Muscle of leg (tissue), 16 donors: ENCODE measurements at places on chromosomes 11 and 22. TPM values are rescaled to one million over a fixed set of nuclear protein-coding genes. Genes with fewer than 3 reads are reported as not detected.

FAM227A gene
- total RNA-seq: 1.1 TPM

CASP12 gene
- 0.22 TPM for total RNA-seq

DPP3 gene
- total RNA-seq: 22.3 TPM

DNA sequence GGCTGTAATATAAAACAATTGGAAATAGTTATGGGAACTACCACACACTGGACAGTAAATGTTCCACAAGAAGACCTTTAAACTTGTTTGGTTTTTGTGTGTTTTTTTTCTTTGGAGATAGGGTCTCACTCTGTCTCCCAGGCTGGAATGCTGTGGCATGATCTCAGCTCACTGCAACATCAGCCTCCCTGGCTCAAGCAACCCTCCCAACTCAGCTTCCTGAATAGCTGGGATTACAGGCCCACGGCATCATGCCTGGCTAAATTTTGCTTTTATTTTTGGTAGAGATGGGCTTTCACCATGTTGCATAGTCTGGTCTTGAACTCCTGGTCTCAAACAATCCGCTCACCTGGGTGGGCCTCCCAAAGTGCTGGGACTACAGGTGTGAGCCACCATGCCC lies 121.0 kb downstream of the MPPED2 start:
- H3K4me3 ChIP-seq: no peak overlapping the region
- DNase-seq: no peak
- H3K36me3 ChIP-seq: no peaks in the 10 kb centered on the region
- H3K27ac ChIP-seq: no peak overlapping the region
- H3K27me3 ChIP-seq: no peaks in the 10 kb centered on the region
- H3K4me1 ChIP-seq: no peaks in the 10 kb centered on the region

- no peak overlapping the region for H3K4me3 ChIP-seq
- no peaks in the 10 kb centered on the region for H3K36me3 ChIP-seq
- no peaks in the 10 kb centered on the region for H3K4me1 ChIP-seq
- no peak for DNase-seq
- no peak overlapping the region for H3K27ac ChIP-seq
- H3K27me3 ChIP-seq: no peaks in the 10 kb centered on the region
Observed at GRCh38 chr11:92866679-92867282, 102.7 kb upstream of the MTNR1B start.

DNA sequence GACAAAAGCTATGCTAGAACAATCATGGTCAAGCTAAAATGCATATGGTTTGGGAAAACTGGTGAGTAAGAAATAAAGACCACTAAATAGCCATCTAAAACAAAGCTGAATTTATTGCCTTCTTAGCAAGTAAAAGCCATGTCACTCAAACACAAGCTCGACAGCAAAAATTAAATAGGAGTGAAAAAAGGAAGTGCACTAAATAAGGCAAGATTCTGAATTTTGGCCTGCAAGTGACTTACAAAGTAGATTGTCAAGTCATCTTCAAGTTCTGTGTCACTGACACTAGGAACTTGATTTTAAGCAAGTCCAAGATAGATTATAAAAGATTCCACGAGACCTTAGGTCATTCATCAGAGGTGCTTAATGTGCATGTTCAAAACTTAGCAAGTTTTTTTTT lies 27.4 kb downstream of the TUG1 start:
- H3K4me1 ChIP-seq: no peaks in the 10 kb centered on the region
- DNase-seq: no peak

DNA sequence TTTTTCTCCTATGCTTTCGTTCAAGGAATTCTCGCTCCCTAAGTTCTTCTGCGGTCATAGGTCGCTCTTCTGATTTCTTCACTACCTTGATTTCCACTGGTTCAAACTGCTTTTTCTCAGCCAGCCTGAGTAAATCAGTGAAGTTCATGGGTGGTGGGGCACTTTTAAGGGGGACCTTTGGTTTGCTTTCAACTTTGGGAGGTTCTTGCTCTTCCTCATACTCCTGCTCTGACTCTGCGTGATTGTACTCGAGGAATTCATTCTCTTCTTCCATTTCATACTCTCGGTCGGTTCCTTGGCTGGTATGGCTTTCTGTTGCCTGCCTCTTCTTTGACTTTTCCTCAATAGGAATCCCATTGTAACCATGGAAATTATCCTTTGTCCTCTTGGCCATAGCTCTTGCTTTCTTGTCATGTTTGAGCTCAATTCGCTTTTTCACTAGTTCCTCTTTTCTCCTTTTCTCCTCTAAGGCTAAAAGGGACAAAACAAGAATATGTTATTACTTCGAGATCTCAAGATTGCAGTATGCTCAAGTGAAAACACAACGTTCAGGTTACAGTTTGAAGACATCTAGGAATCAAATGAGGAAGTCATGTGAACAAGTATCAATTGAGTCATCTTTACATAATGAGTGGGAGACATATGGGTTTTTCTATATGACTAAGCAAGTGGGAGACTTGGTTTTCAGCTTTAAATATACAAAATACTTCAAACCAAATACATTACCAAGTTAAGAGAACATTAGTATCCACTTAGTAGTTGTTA lies 16.2 kb downstream of the MISFA start:
- peaks cover 35% of the 10 kb centered on the region for H3K36me3 ChIP-seq
- H3K27ac ChIP-seq: no peak overlapping the region
- no peaks in the 10 kb centered on the region for H3K4me1 ChIP-seq
- no peak for DNase-seq
- H3K27me3 ChIP-seq: no peaks in the 10 kb centered on the region
- no peak overlapping the region for H3K4me3 ChIP-seq
